ENCODE measurements at places on chromosomes 11 and 22.

DNA sequence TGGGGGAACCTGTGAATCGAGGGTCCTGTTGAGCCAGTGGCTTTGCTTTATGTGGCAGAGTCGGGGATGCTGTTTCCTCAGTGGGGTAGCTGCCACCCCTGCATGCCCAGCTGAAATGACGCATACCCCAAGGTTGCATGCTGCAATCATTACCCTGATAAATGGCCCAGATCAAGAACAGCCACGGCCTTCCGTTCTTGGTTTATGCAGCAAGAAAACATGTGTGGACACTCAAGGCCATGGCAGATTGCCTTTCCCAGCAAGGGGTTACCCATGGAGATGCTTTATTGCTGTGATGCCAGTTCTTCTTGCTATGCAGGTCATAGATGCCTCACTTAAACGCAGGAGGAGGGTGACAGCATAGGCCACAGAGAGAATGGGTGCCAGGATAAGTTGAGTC is 14.3 kb upstream of the SREBF2 start:
- no peak for DNase-seq
- H3K27ac ChIP-seq = no peak overlapping the region
- H3K4me1 ChIP-seq = no peaks in the 10 kb centered on the region

- peaks cover 27% of the 10 kb centered on the region for H3K4me1 ChIP-seq
- H3K27me3 ChIP-seq = no peaks in the 10 kb centered on the region
- H3K36me3 ChIP-seq = no peaks in the 10 kb centered on the region
- no peak overlapping the region for H3K4me3 ChIP-seq
Observed at GRCh38 chr22:20999350-21000206, 2.3 kb downstream of the THAP7 start.

DNA sequence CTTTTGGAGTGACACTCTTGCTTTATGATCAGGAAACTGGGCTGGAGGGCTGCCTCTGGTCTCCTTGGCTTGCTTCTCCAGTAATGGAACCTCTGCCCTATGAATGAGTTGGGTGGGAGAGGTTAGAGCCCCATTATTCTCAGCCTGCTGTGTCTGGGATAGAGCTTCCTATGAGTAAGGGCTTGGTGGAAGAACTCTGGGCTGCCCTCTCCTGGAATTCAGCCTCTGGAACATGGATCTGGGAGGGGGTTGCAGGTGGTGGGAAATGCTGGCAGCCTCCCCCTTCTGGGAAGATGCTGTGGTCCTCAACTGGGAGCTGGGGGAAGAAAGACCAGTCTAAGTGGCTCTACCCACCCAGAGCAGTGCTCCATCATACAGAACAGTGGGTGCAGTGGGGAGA is 81.8 kb upstream of the SYN3 start:
- no peak for DNase-seq
- H3K4me3 ChIP-seq = no peak overlapping the region
- H3K27me3 ChIP-seq = no peaks in the 10 kb centered on the region

DNA sequence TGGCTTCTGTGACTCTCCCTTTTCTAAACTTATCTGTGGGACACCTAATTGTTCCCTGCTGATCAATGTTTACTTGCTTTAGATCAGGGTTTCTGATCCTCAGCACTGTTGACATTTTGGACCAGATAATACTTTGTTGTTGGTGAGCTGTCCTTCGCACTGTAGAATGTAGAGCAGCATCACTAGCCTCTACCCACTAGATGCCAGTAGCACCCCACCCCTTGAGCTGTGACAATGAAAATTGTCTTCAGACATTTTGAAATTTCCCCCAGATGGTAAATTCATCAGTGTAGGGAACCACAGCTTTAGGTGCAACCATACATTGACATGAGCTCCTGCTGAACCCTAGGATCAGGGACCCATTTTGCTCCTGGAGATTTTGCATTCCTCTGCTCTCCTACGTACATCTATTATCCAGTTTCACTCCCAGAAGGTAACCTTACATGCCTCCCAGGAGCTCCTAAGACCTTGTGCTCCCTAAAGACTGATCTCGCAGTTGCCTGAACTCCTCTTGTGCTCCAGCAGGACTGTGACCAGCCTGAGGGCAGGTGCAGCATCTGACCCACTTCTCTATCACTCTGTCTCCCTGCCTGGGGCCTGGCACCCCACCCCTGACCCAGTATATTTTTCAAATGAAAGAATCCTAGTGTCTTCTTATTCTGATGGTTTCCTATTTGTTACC is 107.8 kb downstream of the FAR1 start:
- H3K27ac ChIP-seq = no peak overlapping the region
- DNase-seq = no peak
- no peaks in the 10 kb centered on the region for H3K4me1 ChIP-seq
- no peaks in the 10 kb centered on the region for H3K27me3 ChIP-seq

DNA sequence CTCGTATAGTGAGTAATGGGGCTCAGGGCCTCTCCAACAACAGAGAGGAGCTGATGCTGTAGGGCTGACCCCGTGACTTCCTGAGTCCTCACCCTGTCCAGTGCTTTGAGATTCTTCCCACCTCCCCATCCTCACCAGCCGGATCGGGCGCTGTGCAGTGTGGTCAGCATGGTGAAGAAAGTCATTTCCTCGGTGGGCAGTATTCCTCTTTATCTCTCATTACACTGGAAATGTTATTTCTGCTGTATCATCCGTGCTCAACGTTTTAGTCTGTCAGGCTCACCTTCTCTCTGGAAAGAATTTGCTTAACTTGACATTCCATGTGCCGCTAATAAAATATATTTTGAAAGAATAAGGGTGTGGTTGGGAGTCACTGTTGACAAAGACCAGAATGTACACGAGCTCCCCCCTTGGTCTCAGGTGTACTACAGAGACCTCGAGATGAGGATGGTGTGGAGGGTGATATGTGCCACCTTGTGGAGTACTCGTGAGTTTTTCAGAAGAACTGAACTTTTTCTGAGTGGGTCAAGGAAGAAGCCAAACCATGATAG is 25.7 kb upstream of the SCGB1A1 start:
- no peaks in the 10 kb centered on the region for H3K27me3 ChIP-seq
- H3K36me3 ChIP-seq = no peaks in the 10 kb centered on the region
- H3K4me3 ChIP-seq = no peak overlapping the region
- no peak for DNase-seq
